ENCODE measurements at places on chromosomes 7 and 10.

DNA sequence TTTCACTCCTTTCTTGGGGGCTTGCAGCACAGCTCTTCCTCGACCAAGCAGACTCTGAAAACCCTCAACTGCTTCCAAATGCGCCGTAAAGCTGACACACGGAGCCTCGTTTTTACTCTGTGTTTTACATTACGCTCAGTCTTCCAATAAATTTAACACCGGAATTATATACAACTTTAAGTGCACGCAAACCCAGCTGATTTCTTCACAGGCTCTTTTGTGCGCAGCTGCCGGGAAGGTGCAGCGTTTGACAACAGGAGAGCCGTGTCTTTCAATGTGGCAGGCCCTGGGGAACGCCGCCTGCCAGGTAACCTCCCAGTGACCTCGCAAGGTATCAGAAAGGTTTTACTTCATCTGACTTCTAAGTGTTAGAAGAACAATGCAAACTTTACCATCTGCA, 35.0 kb downstream of the GFRA1 start:
- DNase-seq, result no peak

- no peak for DNase-seq
Measured at GRCh38 chr7:114534953-114535352, 120.3 kb downstream of the FOXP2 start.

GRCh38 chr7:138752518-138753149, 45.2 kb upstream of the TMEM213 start:
- DNase-seq, result peak; percentile 100

DNA sequence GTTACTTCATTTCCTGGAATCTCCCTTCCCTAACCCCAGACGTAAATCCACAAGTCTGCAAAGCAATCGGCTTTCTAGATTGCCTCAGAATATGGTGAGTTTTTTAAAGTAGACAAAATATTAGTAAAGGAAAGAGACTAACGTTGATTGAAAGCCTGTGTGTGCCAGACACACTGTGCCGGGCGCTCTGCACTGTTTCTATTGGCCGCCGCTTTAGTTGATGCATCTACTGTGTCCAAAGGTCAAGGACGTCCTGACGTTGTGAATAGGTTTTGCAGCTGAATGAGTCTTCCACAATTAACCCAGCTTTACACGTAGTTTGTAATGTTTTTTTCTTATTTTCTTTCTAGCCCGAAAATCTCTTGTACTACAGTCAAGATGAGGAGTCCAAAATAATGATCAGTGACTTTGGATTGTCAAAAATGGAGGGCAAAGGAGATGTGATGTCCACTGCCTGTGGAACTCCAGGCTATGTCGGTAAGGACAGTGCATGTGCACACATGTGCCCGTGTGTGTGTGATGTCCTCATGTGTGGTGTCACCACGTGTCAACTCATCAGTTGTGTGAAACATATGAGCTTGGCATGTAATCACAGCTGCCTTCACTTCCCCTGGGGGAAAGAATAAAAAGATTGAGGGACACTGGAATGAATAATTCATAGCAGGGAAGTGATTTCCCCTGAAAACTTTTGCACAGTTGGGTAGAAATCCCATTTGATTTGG, 232.0 kb downstream of the CCDC3 start:
- no peak for DNase-seq

DNA sequence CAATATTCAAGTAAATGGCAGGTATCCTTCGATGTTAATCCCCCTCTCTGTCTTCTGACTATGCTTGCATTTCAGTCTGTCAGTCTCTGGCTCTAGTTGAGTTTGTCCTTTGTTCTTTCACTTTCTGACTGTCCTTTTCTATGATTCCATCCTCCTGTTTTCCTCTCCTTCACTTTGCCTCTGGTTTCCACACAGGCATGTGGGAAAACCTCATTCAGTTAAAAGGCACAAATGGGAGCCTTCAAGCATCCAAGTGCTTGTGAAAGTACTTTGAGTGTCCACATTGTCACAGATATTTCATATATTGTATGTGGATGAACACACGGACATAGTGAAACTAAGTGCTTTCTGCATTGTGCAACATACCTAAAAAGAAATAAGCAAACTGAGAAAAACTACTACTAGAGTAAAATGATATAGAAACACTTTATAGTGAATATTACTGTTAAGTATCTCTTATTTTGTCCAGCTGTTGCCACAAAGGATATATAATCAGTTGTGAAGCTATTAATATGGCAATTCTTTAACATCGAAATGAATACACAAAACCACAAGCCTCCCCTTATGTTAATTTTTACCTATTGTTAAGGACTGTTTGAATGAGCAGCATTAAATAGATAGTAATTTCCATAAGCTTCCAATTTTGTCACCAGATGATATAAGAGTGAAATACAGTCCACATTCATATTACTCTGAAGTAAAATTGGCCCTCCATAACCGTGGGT, 71.7 kb downstream of the NRBF2 start:
- DNase-seq, result no peak

DNA sequence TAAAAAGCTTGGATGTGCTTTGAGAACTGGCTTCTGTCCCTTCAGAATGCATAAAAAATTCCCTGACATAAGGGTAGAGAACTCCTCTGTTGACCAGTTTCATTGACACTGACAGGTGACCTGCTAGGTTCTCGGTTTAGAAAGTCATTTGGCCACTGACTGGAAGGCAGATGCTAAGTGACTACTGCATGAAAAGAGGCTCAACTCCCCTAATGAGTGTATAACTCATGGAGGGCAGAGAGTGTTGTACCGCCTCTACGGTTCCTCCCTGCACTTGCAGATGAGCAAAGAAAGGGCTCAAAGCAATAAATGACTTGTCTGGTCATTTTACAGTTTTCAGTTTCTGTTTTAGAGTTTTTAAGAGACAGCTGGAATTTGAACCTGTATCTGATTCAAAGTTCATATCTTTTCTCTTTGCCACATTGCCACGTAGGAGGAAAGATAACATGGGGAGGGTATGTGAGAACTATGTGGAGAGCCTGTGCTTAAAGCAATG, 2.9 kb upstream of the FGL2 start:
- DNase-seq, result no peak

DNA sequence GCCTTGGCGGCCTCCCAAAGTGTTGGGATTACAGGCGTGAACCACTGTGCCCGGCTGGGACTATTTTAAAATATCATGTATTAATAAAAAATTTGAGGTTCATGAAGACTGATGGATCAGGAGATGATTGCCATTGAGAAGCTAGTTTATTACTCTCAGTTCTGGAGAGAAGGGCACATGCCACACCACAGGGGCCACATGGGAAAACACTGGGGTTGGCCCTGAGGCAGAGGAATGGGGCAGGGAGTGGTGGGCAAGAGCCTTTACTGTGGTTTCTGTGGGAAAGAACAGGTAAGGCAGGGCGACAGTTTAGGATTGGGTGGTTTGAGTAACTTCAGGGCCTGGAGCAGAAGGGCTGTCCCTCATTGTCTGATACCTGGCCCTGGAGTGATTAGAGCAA, 6.8 kb upstream of the TBRG4 start:
- DNase-seq, result no peak

GRCh38 chr7:107982918-107983389, 20.0 kb downstream of the LAMB1 start:
- no peak for DNase-seq

- DNase-seq, result no peak
Measured at GRCh38 chr7:34357068-34357467, 300.9 kb upstream of the NPSR1 start.

GRCh38 chr7:32221736-32222135, 151.5 kb upstream of the PDE1C start:
- DNase-seq, result no peak

- no peak for DNase-seq
Measured at GRCh38 chr10:51894771-51895578, 195.6 kb upstream of the CSTF2T start.

GRCh38 chr10:45404770-45405120, 30.7 kb downstream of the ALOX5 start:
- DNase-seq, result no peak

GRCh38 chr10:76576276-76576962, 1061.2 kb downstream of the KCNMA1 start:
- DNase-seq, result no peak

GRCh38 chr7:151900986-151901621, 24.2 kb upstream of the PRKAG2 start:
- DNase-seq, result no peak

DNA sequence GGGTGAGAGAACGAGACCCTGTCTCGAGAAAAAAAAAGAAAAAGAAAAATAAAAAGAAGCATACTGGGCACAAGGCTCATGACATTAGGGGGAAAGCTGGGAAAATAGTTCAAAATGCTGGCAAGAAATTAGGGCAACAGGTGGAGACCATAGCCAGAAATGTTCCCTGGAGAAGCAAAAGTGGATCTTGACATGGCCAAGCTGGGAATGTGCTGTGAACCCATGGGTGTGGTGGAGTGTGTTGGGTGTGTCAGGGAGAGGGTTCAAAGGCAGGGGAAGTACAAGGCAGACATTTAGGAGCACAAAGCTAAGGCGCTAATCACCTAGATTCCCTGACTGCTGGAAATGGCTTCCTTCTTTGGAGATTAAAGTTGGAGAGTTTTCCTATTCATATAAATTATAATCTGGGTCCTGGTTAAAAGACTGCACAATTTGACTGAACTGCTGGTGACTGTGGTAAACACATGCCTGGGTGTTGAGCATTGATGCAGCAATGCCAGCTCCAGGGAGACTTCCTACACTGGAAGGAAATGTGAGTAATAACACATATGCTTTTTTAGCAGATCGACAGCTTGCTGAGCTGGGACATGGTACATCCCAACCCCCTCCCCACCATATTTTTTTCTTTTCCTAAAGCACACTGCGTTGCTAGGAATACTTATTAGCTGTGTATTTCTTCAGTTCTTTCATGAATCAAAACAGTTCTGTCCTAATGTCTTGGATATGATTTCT, 70.1 kb upstream of the ARHGAP21 start:
- DNase-seq, result no peak

DNA sequence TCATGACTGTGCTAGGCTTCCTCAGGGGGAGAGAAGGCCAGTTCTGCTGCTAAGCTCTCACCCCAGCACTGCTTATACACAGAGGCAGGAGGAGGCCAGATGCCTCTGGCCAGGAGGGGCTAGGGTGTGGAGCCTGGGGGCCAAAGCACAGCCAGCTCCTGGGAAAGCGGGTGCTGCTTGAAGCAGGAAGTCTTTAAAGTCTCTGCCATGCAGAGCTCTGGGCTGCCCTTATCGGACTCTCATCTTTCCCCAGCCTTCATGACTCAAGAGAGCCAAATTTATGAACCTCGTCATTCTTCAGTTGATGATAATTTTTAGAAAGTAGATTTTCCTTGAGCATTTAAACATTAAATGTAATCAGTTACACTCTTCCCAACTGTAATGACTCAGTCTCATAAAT, 11.2 kb upstream of the TSPAN14 start:
- no peak for DNase-seq

DNA sequence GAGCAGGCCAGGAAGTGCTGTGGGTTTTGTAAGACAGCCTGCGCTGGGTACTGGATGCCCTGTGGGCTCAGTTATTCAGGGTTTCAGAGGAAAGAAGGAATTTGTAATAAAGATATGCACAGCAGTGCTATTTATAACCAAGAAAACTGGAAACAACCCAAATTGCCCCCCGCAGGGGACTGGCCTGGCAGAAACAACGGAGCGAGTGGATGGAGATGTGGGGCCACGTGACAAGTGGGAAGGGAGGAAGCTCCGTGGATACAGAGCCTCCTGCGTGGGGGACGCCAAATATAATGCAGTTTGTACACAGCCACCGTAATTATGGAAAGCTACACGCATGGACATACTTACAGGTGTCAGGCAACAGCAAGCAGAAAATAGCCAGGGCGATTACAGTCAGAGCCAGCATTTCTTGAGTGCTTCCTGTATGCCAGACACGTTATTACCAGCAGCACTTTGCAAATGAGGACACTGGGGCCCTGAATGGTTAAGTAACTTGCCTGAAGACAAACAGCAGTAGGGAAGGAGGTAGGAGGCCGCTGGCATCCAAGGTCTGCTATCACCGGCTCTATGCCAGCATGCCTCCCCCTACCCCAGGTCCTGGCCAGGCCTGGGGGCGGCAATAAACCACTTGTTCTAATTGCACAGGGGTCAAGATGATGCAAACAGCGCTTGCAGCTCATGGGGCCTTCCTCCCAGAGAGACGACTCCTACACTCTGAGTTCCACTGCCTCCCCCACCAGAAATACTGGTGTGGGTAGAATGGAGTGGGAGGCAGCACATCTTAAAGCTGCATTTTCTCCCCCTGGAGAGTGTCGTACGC, 8.7 kb upstream of the CAMK2B start:
- no peak for DNase-seq

- peak; percentile 36 for DNase-seq
Measured at GRCh38 chr7:151992375-151992774, 33.1 kb upstream of the GALNT11 start.

DNA sequence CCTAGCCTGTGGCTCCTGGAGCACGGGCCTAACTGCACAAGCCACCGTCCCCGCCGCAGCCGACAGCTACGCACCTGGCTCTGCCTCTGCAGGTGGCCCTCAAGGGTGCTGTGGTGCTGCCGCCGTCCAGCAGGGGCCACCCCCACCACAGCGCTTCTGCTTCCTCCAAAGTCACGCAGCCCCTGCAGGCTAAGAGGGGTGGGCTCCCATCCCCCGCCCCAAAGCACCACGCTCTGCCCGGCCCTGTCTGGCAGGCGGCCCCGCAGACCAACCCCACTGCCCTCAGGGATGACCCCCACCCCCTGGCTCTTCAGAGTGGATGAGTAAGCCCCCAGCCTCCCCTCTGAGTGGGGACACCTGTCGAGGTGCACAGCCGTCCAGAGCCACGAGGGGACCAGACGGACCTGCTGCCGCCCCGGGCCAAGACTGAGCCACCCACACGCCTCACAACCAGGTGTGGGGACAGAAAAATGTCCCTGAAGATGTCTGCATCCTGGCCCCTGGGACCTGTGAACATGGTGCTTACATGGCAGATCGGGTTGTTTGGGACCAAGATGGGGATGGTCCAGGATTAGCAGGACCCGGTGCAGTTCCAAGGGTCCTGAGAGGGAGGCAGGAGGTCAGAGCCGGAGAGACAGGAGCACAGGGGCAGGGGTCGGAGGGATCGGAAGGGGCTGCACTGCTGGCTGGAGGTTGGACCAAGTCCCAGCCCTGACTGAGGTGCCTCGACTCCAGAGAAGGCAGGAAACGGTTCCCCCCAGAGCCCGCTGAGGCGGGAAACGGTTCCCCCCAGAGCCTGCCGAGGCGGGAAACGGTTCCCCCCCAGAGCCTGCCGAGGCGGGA, 9.0 kb upstream of the ADAP1 start:
- no peak for DNase-seq

GRCh38 chr10:71396711-71397295, at the start of gene CDH23:
Gene CDH23 (plus strand): TSS chr10:71396920. CDS start chr10:71439832, 42,912 bp downstream.
- no peak for DNase-seq

- no peak for DNase-seq
Measured at GRCh38 chr10:43402176-43402575, 6.8 kb downstream of the HNRNPF start.

DNA sequence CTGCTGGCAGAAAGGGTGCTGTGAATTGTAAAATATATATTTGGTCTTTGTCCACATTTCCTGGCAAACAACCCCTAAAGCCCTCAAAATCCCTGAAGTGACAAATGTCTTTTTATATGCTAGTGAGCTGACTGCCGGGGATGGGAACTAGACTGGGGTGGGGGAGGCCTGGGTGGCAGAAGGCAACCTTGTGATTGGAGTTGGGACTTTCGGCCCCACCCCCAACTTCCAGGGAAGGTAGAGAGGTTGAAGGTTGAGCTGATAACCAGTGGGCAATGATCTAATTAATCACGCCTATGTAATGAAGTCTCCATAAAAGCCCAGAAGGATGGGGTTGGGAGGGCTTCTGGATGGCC, 2.7 kb downstream of the EPHA1 start:
- DNase-seq, result no peak

- no peak for DNase-seq
Measured at GRCh38 chr7:99141334-99141733, 2.6 kb downstream of the SMURF1 start.
